Stimulated activated naive CD4-positive, alpha-beta T cell (primary cell): ENCODE measurements at places on chromosomes 12 and 14.

DNA sequence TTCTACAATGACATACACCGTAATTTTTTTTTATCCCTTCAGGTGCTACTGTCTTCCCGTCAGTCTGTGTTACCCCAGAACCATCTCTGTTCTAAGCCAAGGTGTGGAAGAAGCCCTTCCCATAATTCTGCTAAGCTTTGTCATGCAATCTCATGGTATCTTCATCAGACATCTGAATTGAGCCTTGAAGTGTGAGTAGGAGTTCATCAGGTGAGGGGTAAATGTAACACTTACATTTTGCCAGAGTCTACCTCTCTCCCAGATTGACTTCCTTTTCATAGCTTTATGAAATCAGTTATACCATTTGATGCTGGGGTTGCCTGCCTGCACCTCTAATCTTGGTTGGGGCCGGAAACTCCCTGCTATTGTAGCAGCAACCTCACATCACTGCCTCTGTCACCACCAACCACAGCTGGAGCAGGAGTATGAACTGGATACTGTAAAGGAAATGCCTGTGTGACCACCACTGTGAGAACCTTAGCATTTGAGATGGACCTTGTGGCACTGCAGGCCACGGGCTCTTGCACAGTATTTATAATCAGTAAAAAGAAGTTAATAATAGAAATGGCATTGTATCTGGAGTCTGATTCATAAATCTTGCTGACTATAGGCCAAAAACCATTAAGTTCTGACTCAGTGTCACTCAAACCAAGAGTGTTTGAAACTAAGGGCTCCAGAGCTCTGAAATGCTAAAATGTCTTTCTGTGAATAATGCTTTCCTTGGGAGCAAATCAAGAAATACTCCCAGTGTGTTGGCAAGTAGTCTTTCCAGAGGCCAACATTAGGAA lies 58.7 kb upstream of the STK38L start:
- no peak for DNase-seq

- DNase-seq: no peak
Measured at GRCh38 chr14:51331486-51332367, 91.7 kb downstream of the TMX1 start.

GRCh38 chr12:25377469-25378177 lies 126.9 kb upstream of the KRAS start:
- DNase-seq: peak; percentile 3

GRCh38 chr14:56173365-56173922 lies 55.2 kb downstream of the PELI2 start:
- DNase-seq: no peak

GRCh38 chr12:123441523-123442164 lies 5.2 kb upstream of the RILPL2 start:
- DNase-seq: no peak

DNA sequence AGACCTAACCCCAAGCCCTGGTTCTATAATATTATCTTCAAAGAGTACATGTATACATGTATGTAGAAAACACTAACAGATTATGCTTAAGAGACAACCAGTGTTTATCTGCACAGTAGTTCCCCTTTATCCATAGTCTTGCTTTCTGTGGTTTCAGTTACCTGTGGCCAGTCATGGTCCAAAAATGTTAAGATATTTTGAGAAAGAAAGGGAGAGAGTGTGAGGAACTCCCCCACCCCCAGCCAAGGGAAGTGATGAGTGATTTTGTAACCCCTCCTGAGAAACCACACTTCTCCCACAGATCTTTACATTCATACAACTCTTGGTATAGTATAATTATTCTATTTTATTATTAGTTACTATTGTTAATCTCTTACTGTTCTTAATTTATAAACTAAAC lies 77.3 kb upstream of the CNTN1 start:
- no peak for DNase-seq
